Stimulated activated naive CD4-positive, alpha-beta T cell treated with Interleukin-2 at 50 U/mL for 16 hours (primary cell): ENCODE measurements at places on chromosomes 11 and 22.

DNA sequence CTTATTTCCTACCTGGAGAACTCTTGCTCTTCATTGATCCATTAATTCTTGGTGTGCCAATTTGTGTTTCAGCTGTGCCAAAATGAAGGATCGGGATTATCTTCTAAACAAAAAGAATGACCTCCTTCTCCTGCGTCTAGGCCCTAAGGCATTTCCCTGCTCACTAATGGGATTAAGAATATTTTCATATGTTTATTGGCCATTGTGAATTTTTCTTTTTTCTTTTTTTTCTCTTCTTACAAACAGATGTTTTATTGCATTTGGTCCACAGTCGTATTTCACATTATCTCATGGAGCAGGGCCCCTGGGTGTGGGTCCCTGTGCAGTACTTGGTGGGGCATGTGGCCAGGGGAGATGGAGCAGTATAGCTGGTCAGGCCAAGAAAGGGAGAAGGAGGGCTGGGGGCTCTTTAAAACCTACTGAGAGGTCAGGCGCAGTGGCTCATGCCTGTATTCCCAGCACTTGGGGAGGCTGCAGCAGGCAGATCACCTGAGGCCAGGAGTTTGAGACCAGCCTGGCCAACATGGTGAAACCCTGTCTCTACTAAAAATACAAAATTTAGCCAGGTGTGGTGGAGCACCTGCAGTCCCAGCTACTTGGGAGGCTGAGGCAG is 35.3 kb upstream of the HORMAD2 start:
- DNase-seq = no peak

DNA sequence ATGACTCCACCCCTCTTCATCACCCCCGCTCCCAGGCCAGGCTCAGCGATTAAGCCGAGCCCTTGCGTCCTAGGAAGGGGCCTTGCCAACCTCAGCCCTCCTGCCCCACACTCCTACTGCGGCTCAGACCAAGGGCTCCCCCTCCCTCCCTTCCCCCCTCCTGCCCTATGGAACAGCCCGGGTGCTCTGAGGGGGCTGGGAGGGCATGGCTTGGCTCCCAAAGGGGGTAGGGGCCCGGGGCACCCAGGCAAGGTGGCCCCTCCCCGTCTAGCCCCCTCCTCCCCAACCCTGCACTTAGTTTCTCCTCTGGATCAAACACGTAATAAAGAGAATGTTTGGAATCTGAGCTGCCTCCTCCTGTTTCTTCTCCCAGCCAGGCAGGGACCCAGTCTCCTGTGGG is 6.3 kb downstream of the RCOR2 start:
- DNase-seq = no peak

DNA sequence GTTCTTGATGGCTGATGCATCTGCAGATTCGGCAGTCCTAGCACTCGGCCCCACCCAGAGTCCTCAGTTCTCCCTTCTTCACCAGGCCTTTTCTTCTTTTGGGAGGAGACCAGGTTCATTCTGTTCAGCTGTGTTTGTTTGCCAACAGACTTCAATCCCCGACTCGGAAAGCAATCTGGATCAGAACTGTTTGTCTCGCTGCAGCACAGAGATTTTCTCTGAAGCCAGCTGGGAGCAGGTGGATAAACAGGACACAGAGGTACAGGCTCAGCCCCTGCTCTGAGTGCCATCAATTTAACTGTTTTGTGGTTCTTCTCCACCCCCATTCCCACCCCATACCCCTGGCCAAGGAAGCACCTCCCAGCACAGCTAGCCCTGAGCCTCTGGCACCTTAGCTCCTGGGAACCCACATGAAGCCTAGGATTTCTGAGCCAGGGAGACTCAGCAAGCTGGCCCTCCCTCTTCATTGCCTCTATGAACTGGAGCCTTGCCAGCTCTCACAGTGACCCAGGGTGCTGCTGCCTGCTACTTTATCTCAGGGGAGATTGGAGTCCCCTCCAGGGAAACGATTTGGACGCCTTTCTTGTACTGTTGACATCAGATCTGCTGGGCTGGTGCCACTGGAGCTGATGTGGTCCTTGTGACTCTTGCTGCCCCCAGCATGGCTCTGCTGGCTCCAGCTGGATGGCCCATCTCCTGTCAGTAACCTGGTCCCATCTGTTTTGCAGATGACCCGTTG is 58.2 kb upstream of the HORMAD2 start:
- no peak for DNase-seq

GRCh38 chr22:32979606-32980005 is 78.6 kb downstream of the SYN3 start:
- DNase-seq = no peak
